ENCODE measurements at places on chromosomes 16 and 17. TPM values are rescaled to one million over a fixed set of nuclear protein-coding genes. Genes with fewer than 3 reads are reported as not detected.
A peak's percentile ranks its signal among the peaks of the same experiment; 100 is the strongest.

The NPIPA5 gene
- 35.5 TPM for total RNA-seq

The C17orf78 gene
- not detected for total RNA-seq

The LGALS9 gene
- total RNA-seq, result 20.9 TPM

The TEX19 gene
- not detected for total RNA-seq

The BRICD5 gene
- total RNA-seq, result 1.2 TPM

The CDH15 gene
- 0.17 TPM for total RNA-seq

The KSR1 gene
- 14.1 TPM for total RNA-seq

- no peak for DNase-seq
- H3K27ac ChIP-seq, result no peak overlapping the region
- H3K4me1 ChIP-seq, result peaks cover 17% of the 10 kb centered on the region
- H3K36me3 ChIP-seq, result no peaks in the 10 kb centered on the region
These were observed 6.0 kb downstream of the SOX9 start for GRCh38 chr17:72126575-72127486.

- H3K27me3 ChIP-seq, result no peaks in the 10 kb centered on the region
- peak overlapping the region; percentile 83 for H3K4me3 ChIP-seq
- H3K36me3 ChIP-seq, result no peaks in the 10 kb centered on the region
- peak overlapping the region; percentile 96 for H3K27ac ChIP-seq
- H3K4me1 ChIP-seq, result peaks cover 25% of the 10 kb centered on the region
These were observed 10.3 kb upstream of the ZFHX3 start for GRCh38 chr16:73058221-73058615.

GRCh38 chr16:75038036-75038858 lies 39.4 kb downstream of the ZNRF1 start:
- no peak for DNase-seq
- H3K4me1 ChIP-seq, result peaks cover 13% of the 10 kb centered on the region
- H3K27ac ChIP-seq, result no peak overlapping the region

DNA sequence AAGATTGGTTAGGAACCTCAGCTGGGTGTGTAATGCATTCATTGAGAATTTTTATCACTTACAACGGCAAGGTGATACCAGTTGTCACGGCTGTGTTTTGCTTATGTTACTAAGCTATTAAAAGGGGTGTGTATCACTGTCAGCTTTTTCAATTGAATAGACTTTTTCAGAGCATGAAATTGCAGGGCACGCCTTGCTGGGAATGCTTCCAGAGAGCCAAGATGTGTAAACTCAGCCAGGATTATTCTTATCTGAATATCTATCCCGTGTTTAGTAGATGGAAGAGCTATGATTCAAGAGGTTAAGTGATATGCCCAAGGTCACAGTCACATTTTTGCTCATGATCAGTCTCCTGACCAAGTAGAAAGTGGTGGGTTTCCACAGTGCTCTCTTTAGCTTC lies 6.6 kb upstream of the TEKT3 start:
- H3K36me3 ChIP-seq, result no peaks in the 10 kb centered on the region
- no peaks in the 10 kb centered on the region for H3K27me3 ChIP-seq
- no peak overlapping the region for H3K27ac ChIP-seq
- no peak overlapping the region for H3K4me3 ChIP-seq

DNA sequence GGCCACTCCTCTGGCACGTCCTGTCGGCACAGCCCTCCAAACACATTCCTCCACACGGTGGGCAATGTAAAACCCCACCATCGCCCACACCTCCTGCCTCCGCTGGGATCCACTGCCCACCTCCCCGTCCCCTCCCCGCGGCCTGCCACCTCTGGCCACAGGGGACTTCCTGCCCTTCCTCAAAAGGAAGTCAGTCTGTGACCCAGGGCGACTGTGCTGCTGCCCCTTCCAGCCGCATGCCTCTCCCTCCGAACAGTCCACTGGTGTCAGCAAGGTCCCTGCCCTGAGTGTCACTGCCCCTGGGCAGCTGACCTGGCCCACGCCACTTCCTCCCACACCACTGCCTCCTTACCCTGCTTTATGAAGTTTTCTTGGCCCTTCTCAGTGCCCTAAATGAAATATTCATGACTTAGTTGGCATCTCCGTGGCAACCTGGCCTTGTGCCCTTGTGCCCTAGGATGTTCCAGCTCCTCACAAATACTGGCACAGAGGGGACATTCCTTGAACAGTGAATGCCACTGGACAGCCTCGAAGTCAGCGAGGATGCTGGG lies 2.0 kb downstream of the PLD6 start:
- H3K27ac ChIP-seq, result peak overlapping the region; percentile 96
- H3K27me3 ChIP-seq, result no peaks in the 10 kb centered on the region
- no peak for DNase-seq

DNA sequence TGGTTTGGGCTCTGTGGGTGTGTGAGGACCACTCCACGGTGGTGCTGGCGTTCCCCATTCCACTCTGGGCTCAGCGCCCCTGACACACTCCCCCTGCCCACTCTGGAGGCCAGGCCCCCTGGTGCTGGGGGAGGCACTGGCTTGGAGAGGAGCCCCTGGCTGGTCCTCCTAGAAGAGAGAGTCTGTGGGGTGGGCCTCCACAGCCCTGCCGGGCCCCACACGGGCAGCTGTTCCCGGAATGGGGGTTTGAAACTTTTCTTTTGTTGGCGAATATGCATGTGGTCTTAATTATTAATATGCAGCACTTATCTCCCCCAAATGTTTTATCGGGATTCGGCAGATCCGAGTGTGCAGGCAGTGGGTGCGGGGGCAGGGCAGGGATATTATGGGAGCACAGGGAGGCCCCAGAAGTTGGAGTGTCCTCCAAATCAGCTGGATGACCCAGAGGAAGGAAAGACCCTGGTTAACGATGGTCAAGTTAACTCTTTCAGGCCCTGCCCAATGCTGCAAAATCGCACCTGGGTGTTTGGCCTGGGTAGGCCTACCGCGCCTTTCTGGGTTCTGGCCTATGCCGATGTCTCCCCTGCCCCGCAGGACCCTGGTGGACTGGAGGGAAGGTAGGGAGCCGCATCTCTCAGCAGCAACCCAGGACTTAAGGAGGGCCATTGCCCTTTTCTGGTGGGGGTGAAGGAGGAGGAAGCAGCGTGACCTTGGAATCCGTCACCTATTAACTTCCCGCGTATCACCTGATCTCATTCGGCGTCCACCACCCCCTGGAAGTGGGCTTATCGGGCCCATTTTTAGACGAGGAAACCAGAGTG lies 36.0 kb downstream of the TMEM235 start:
- DNase-seq, result no peak
- H3K36me3 ChIP-seq, result no peaks in the 10 kb centered on the region
- no peaks in the 10 kb centered on the region for H3K27me3 ChIP-seq
- no peak overlapping the region for H3K4me3 ChIP-seq
- peaks cover 28% of the 10 kb centered on the region for H3K4me1 ChIP-seq
- no peak overlapping the region for H3K27ac ChIP-seq

DNA sequence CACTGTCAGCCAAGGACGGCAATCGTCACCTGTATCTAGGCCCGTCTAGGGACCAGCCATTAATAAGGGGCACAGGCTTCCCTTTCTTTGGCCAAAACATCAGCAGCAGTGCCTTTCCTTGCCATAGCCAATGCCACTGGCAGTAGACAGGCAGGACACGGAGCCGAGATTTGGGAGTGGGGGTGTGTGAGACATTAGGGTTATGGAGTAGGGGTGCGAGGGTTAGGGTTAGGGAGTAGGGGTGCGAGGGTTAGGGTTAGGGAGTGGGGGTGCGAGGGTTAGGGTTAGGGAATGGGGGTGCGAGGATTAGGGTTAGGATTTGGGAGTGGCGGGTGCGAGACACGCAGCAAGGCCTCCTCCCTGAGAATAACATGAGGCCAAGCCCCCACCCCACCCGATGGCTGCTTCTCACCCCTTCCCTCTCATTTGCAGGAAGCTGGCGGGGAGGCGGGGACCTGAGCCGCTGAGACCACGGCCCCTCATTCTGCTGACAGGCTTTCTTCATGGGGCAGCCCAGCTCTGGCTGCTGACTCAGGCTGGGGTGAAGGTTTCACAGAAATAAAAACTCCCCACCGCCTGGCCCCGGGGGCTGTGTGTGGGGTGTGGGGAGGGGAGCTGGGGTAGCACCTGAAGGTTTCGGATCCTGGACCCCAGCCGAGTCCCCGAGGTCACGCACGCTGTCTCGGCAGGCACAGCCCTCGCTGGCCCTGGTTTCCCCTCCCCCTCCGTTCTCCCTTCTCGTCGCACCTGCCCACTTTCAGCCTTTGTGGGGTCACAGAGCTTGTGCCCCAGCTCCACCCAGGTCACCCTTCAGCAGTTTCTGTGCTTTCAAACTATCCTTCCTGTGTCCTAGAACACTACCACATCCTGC lies 93.8 kb downstream of the PGS1 start:
- H3K4me3 ChIP-seq, result no peak overlapping the region
- H3K4me1 ChIP-seq, result no peaks in the 10 kb centered on the region
- no peak for DNase-seq
- H3K36me3 ChIP-seq, result no peaks in the 10 kb centered on the region
- H3K27ac ChIP-seq, result no peak overlapping the region
- no peaks in the 10 kb centered on the region for H3K27me3 ChIP-seq

DNA sequence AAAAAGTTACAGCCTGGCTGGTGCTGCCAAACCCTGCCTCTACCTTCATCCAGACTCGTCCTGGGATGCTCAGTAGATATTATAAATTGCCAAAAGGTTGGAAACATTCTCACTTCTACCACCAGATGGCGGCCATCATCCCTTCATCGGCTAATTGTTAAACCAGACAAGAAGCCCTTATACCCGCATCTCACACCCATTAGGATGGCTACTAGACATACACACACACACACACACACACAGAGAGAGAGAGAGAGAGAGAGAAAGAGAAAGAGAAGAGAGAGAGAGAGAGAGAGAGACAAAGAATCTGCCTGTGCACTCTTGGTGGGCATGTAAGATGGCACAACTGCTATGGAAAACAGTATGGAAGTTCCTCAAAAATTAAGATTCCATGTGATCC lies 15.0 kb upstream of the SCIMP start:
- no peaks in the 10 kb centered on the region for H3K27me3 ChIP-seq
- no peaks in the 10 kb centered on the region for H3K4me1 ChIP-seq
- H3K36me3 ChIP-seq, result no peaks in the 10 kb centered on the region
- no peak overlapping the region for H3K4me3 ChIP-seq

GRCh38 chr17:43559161-43559816 lies 13.1 kb upstream of the ETV4 start:
- H3K4me1 ChIP-seq, result peaks cover 12% of the 10 kb centered on the region
- no peak overlapping the region for H3K4me3 ChIP-seq
- peaks cover 15% of the 10 kb centered on the region for H3K27me3 ChIP-seq
- no peak overlapping the region for H3K27ac ChIP-seq
- no peak for DNase-seq

DNA sequence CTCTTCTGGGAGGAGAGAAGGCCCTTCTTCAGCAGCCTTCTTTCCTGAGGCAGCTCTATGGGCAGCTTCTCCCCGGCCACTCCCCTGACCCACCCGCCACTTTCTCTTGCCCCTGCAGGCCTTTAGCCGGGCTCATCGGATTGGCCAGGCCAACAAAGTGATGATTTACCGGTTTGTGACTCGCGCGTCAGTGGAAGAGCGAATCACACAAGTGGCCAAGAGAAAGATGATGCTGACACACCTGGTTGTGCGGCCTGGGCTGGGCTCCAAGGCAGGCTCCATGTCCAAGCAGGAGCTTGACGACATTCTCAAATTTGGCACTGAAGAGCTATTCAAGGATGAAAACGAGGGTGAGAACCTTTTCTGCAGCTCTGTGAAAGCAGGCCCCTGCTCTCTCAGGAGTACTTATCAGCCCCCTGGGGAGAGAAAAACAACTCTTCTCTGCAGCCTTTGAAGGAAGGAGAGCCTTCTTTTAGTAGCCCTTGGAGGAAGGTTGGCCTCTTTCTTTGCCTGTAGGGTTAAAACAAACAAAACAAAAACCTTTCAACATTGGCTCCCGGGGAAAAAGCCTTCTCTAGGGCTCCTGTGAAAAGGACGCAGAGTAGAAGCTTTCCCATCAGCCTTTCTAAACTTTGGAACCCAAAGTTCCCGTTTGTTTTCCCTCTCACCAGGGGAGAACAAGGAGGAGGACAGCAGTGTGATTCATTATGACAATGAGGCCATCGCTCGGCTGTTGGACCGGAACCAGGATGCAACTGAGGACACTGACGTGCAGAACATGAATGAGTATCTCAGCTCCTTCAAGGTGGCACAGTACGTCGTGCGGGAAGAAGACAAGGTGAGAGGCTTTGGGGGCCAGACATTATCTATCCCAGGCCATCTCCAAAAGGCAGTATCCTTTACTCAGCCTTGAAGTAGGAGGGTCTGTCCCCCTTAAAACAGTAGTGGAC lies 12.7 kb downstream of the RNF227 start:
- H3K27ac ChIP-seq, result no peak overlapping the region
- H3K4me1 ChIP-seq, result no peaks in the 10 kb centered on the region
- H3K36me3 ChIP-seq, result peaks cover 94% of the 10 kb centered on the region

- H3K4me3 ChIP-seq, result no peak overlapping the region
- H3K4me1 ChIP-seq, result no peaks in the 10 kb centered on the region
- no peaks in the 10 kb centered on the region for H3K36me3 ChIP-seq
- H3K27ac ChIP-seq, result no peak overlapping the region
- DNase-seq, result no peak
These were observed 43.1 kb downstream of the COX10 start for GRCh38 chr17:14112407-14112806.

DNA sequence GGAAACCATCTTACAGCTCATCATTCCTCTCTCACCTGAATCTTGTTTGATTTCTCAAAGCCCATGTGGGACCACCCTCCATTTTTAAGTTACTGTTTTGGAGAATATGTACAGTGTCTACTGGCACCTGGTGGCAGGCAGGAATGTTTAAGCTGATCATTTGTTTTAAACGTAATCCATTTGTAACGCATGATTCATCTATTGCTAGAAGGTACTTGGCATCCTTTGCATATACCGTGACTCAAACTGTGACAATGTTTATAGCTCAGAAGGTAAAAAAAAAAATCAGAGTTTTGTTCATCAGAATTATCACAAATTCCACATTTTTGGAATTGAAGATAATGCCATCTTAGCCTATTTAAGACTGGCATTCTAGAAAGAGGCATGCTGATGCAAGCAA lies 1007.5 kb upstream of the EEF2KMT start:
- H3K36me3 ChIP-seq, result no peaks in the 10 kb centered on the region
- no peak for DNase-seq
- H3K4me1 ChIP-seq, result no peaks in the 10 kb centered on the region

GRCh38 chr17:39974433-39974832 lies 6.2 kb upstream of the PSMD3 start:
- no peak for DNase-seq
- no peak overlapping the region for H3K27ac ChIP-seq
- no peaks in the 10 kb centered on the region for H3K27me3 ChIP-seq
- peaks cover 2% of the 10 kb centered on the region for H3K4me1 ChIP-seq
- H3K4me3 ChIP-seq, result no peak overlapping the region

DNA sequence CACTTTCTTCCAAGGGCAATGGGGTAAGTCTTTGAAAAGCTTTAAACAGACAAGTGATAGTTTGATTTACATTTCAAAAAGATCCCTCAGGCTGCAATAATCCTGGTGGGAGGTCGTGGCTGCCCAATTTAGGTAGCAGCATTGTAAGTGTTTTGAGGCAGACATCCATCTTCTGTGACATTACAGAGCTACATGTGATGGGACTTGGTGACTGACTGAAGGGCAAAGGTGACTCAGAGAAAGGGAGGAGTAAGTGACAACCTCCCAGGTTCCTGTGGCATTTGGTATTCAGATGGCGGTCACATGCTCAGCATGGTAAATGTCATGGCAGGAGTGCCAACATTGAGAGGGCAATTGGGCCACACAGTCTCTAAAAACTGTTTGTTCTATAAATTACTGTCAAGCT lies 26.5 kb downstream of the STAT3 start:
- no peak overlapping the region for H3K4me3 ChIP-seq
- peaks cover 8% of the 10 kb centered on the region for H3K36me3 ChIP-seq
- peak overlapping the region; percentile 66 for H3K27ac ChIP-seq
- no peaks in the 10 kb centered on the region for H3K27me3 ChIP-seq

- no peaks in the 10 kb centered on the region for H3K36me3 ChIP-seq
- H3K4me1 ChIP-seq, result no peaks in the 10 kb centered on the region
These were observed 41.4 kb upstream of the VWA3A start for GRCh38 chr16:22050963-22051362.
